ENCODE measurements at places on chromosomes 3 and 15.

DNA sequence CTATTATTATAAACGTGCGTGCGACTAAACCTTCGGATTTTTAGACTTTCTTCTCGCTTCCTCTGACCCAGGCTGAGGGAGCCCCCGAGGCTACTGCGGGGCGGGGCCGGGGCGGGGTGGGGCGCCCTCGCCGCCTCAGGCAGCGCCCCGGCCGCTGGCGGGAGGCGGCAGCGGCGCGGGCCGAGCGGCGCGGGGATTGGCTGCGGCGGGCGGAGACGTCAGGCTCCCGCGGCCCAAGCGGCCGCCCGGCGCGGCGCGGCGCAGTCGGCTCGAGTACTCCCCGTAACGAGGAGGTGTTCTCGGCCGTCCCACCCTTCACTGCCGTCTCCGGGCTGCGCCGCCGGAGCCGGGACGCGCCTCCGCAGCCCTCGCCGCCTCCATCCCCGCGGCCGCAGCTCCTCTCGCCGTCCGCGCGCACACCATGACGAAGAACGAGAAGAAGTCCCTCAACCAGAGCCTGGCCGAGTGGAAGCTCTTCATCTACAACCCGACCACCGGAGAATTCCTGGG lies at the start of gene ATP1B3:
Gene ATP1B3 (plus strand): TSS at position 263 of the 510 bp plus-strand sequence. CDS start 159 bp downstream, at position 422.
- DNase-seq = peak; percentile 64

DNA sequence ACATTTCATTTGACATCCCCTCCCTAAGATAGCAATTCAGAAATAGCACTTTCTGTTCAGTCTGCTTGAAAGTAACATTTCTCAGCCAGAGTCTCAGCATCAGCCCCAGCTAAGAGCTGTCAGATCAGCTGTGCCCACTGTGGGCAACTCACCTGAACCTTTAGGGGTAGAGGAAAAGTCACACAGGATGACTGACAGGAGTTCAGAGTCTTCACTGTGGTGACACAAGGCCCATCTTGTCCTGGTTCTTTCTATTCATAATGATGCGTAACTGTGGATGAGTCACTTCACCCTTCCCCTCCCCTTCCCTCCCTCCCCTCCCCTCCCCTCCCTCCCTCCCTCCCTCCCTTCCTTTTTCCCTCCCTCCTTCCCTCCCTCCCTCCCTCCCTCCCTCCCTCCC lies 96.1 kb upstream of the RASGRP1 start:
- no peak for DNase-seq

- DNase-seq = no peak
Observed at GRCh38 chr3:29525254-29525881, 244.5 kb downstream of the RBMS3 start.

DNA sequence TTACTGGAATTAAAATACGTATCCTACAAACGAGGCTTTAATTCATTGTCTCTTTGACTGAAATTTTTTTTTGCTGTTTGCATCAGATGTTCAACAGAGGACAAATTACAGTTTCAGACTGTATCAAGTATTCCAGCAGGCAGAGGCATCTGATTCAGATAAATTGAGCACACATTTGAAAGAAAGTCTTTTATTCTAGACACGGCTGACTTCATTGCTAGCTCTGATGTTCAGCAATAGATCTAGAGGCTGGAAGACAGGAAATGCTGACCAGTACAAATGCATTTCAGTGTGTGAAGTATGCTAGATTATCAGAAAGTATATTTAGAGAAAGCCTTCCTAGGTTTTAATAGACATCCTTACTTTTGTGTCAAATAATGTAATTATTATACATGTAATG lies 472.2 kb downstream of the NLGN1 start:
- DNase-seq = no peak

- no peak for DNase-seq
Observed at GRCh38 chr3:157491136-157491535, 12.1 kb downstream of the VEPH1 start.

DNA sequence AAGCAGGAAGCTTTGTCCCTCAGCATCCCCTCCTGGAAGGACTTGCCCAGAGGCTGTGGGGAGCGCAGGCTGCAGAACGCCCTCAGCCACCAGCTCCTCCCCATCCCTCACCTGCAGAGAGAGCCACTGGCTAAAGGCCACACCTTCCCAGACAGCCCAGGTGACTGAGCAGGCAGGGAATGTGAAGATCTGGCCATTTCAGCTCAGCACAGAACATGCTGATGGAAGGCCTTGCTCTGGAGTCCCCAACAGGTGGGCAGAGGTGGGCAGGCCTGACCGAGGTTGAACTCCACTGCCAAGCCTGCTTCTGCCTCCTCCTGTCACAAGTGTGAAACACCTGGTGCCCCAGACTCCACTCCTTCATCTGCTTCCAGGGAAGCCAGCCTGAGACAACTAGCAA lies 50.7 kb upstream of the SEC61A1 start:
- DNase-seq = no peak

DNA sequence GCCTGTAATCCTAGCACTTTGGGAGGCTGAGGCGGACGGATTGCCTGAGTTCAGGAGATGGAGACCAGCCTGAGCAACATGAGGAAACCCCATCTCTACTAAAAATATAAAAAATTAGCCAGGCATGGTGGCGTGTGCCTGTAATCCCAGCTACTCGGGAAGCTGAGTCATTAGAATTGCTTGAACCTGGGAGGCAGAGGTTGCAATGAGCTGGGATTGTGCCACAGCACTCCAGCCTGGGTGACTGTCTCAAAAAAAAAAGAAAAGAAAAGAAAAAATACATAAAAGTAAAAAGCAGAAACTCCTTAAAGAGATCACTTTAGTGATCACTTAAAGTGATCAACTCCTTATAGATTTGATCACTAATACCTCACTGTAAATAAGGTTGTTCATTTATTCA lies 78.0 kb downstream of the GMPS start:
- DNase-seq = no peak

All from stimulated activated CD8-positive, alpha-beta memory T cell treated with anti-CD3 and anti-CD28 coated beads, Interleukin-7, amount 100 ng/mL, for 1 hour (primary cell).